ENCODE measurements at places on chromosomes 5 and 9.
A peak's percentile ranks its signal among the peaks of the same experiment; 100 is the strongest.

- DNase-seq, result no peak
Observed at GRCh38 chr5:2701592-2701991, 49.9 kb downstream of the IRX2 start.

- no peak for DNase-seq
Observed at GRCh38 chr9:124409410-124409809, 5.8 kb downstream of the PSMB7 start.

- DNase-seq, result no peak
Observed at GRCh38 chr9:215631-216155, 1.0 kb downstream of the DOCK8 start.

DNA sequence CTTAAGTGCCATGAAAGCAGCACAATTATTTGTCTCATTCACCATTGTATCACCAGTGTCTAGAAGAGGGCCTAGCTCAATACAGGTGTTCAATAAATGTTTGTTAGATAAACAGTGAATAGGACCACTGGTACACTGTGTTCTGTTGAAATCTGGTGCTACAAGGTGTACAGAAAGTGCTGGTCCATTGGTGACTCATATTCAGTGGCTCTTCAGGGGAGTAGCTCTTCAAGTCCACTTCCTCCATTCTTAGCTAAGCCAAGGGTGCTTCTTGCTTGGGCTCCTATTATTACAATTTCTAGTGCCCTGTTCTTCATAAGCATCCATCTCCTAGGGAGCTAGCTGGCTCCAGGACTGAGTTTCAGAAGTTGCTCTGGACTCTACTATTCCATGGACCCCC, 6.4 kb upstream of the FCHO2 start:
- DNase-seq, result no peak

DNA sequence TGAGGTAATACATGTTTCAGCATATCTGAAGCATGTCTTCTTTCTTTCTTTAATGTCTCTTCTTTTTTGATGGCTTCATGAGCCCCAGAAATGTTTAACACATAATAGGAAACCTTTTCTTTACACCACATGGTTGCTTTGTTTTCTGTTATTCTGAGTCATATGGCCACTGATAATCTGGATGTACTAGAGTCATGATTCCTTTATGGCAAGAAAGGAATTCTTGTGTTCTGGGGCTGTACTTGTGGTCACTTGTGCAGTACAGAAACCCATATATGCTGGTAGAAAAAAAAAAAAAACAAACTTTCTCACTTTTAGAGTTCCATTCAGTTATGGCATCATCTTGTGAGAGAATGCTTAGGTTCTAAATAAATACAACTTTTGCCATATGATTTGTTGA, 1669.3 kb upstream of the CDH9 start:
- DNase-seq, result no peak

- DNase-seq, result no peak
Observed at GRCh38 chr9:135907006-135907430, 328 bp downstream of the CAMSAP1 start.

DNA sequence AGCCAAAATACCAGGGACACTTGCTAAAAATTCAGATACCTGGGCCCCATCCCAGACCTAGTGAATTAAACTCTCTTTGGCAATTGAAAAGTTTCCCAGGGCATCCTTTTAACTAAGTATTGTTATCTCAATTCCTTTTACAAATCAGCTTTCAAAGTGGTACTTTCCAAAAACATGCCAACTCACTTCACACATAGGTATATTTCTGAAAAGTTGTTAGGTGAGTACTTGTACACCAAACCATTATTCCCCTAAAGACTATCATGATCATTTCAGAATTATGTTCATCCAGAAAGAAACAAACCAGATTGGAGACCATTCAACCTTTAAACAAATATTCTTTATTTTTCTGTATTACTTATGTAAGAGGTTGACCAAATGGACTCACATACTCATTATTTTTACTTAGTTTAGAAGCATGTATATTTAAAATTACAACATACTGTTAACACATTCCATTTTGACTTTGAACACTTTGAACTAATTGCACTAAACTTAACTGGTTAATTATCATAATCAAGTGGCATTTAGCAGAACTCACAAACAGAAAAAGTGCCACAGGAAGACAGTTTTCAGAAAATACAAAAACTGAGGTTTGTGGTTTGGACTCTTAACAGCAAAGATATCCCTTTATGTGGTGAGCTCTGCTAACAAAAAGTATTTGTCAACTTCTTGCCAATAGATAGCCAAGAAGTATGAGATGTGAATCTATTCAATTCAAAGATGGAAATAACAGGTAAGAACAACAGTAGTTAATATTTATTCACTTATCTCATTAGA, 40.7 kb downstream of the KIAA0825 start:
- DNase-seq, result no peak

DNA sequence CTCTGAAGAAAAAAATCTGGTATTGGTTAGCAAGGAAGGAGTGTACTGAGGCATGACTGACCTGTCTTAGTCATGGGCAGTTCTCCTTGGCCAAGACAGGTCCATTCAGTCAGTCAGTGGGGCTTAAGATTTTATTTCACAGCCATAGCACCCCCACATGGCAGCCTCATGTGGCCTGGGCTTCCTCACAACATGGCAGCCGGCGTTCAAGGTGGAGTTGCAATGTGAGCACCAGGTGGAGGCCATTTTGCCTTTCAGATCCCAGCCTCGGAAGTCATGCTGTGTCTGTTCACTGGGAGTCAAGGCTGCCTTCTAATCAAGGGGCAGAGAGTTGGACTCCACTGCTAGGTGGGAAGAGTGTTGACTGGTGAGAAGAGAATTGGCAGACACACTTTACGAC, 10.3 kb upstream of the CARD19 start:
- DNase-seq, result no peak

DNA sequence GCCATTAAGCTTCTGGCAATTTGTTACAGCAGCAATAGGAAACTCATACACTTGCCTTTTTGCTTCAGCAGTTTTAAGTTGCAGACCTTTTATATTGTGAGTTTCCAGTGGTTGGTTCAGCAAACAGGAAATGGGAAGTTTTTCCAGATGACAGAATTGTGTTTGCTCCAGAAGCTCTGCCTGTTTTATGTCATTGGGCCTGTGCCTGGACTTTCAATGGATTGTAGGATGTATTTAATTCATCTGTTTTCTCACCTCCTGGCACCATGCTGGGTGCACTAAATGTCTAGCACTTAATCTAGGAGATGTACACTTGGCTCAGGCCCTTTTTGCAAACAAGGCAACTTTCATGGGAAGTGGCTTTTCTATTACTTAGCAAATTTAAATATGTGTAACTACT, 100.4 kb upstream of the CLINT1 start:
- no peak for DNase-seq

DNA sequence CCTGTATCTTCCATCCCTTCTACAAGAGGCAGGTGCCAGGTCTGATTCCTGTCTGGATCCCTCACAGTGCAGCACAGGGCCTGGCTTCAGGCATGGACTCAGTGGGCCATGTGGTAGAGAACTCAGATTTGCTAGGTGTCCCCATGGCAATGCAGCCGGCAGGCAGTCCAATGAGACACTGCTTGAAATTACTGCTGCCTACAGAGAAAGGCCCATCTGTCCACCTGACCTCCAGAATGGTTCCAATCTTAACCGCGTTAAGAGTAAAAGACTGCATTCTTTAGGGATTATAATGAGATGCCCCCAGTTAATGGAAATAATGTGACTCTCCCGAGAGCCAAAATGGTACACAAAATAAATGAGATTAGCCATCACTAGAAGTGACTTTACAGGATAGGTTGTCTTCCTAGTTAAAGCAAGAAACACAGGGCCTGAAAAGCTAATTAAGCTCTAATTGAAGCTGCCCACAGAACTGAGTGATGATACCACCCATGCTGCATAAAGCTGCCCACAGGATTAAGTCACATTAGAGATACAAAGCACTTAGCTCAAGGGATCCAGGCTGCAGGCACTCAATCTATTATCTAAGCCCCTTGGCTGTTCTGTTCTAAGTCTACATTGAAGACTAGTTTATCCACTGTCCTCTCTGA, 11.4 kb downstream of the FAM193B start:
- no peak for DNase-seq

DNA sequence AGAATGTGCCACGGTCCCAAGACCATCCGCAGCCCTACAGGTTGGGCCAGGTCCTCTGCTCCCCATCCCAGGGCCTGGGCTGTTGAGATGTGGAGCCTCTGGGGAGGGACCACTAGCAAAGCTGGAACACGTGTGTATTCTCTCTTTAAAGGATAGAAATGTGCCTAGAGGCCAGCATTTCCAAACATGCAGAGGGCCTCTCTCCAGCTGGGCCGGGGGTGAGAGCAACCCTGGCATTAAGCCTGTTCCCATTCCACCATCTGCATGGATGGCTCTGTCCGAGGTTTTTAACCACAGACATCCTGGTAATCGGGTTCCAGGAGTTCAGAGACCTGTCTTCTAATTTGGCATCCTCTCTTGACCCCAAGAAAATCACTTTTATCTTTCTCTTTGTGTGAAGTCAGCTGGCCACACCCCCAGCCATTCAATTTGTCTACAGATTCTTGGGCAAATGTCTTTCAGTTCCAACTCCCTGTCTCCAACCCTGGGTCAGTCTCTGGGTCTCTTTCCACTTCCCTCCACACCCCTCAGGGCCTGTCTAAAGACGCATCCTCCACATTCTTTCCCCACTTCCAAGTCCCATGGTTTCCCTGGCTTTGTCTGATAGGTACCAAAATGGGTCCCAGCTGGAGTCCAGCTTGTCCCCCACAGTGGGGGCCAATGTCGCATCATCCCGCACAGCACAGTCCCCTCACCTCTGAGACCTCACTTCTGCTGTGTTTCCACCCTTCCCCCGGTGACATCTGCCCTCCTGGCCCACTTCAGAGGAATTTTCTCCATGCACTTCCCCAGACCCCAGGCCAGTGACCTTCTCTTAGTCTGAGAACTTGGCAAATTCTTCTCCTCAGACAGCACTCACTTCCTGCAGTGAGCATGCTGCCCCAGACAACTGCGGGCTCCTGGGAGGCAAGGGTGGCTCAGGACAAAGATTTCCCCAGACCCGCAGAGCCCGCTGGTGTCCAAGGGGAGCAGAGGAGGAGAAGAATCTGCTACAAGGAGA, 56.8 kb downstream of the PTPDC1 start:
- no peak for DNase-seq

DNA sequence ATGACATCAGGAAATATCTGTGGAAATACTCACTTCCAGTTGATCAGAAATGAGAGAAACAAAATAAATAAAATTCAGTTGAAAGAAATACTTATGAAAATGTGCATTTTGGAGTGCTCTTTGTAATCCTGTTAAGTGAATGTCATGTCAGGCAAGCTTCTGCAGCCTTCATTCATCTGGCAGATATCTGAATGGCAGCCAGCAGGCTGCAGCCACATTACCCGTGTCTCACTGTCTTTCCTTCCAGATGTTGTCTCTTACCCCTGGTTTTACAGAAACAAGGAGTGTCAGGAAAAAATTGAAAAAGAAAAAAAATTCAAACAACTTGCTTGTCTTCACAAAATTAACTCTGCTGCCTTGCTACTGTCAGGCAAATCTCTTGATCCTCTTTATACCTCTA, 445.0 kb upstream of the RIOK2 start:
- no peak for DNase-seq

GRCh38 chr5:102561894-102562760, 63.3 kb upstream of the SLCO6A1 start:
- peak; percentile 5 for DNase-seq

DNA sequence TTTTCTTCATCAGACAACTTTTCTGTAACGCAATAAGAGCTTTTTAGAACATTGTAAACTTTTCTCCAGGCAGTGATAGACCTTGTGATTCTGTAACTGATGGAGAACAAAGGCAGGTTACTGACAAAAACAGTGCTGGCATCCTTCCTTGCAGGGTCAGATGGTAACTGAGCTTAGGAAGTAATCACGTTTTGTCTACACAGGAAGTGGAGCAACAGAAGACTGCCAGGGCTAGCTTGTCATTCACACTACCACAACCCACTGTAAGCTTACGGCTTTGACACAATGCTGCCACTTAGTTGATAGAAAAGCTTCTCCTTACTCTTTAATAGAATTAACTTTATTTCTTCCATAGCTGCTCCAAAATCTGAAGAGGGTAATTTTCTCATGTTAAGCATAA, 46.8 kb downstream of the FBN2 start:
- no peak for DNase-seq

DNA sequence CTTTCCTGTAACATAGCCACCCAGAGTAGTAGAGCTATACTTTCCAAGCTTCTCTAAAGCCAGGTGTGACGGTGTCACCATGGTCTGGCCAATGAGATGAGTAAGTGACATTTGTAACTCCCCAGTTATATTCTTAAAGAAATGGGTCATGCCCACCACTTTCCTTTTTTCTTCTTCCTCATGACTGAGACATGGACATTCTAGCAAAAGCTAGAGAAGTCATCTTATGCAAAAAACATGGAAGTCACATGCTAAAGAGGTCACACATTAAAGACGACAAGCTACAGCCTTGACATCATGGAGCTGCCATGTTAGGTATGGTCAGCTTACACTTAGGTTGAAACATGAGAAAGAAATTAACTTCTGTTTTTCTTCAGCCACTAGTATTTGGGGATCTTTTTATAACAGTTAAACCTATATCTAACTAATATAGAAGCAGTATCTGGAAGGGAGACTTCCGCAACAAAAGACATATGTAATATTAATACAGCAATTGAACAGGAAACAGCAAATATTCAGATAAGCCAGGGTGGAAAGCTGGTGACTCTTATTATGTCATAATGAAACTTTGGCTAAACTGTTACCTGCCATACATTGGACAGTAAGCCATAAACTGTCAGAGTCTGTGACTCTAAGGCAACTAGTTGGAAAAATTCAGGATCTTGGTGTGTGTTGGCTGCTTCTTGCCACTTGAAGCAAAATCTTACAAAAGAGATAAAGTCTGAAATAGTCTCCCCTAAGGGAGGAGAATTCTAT, 54.7 kb upstream of the SNX2 start:
- DNase-seq, result no peak

DNA sequence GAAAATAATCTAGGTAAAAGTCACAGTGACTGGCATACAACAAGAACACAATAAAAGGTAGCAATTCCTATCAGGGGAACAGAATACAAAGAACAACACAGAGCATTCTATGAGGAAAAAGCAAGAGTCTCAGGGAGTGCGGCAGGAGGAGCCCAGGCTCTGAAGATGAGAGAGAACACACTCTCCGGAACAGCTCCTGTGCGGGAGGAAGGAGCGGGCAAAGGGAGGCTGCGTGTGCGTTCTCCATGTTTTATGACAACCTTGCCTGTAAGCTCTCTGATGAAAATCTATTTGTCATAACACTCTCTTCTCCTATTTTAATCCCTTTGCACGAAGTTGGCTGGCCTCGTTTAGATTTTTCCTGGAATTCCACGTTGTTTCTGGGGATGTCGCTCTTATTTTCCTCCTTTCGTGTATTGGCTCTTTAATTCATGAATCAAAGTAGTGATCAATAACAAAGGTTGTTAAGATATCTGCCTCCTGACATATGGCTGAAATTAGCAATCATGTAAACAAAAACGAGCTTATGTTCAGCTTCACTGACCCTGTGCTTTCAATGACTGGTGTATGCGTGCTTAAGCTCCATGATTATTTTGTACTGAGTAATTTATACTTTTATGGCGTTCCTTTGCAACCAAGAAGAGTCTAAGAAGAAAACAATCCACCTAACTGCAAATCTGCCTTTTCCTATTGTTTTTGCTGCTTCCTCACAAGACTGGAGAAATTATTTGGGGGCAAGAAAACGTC, 109.5 kb downstream of the MYO10 start:
- DNase-seq, result no peak

- no peak for DNase-seq
Observed at GRCh38 chr5:128085413-128085812, 1.8 kb downstream of the SLC12A2 start.

All from heart right ventricle (tissue), 16 donors.